ENCODE measurements at places on chromosomes 13 and 19. TPM values are rescaled to one million over a fixed set of nuclear protein-coding genes. Genes with fewer than 3 reads are reported as not detected.

Gene PSPC1
- 40.0 TPM for total RNA-seq

Gene ZNF66
- 8.0 TPM for total RNA-seq

- DNase-seq: no peak
These were observed 119.0 kb upstream of the OBI1 start for GRCh38 chr13:78777976-78778375.

Gene TNNI3
- total RNA-seq: not detected

DNA sequence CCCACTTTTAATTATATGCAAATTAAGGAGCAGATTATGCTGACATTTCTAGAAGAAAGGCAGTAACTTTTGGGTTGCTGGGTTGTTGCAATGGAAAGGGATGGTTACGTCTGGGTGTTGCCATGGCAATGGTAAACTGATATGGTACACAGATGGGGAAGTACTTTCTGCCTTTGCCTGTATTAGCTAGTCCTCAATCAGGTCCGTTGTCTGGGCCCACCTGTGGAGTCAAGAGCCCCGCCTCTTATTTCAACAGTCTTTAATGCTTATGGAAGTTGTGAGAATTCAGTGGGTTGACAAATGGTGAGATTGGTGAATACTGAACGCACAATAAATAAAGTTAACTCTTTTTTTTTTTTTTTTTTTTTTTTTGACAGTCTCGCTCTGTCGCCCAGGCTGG, 30.6 kb upstream of the DPP9 start:
- no peak for DNase-seq

Gene MUC16
- total RNA-seq: 0.03 TPM

DNA sequence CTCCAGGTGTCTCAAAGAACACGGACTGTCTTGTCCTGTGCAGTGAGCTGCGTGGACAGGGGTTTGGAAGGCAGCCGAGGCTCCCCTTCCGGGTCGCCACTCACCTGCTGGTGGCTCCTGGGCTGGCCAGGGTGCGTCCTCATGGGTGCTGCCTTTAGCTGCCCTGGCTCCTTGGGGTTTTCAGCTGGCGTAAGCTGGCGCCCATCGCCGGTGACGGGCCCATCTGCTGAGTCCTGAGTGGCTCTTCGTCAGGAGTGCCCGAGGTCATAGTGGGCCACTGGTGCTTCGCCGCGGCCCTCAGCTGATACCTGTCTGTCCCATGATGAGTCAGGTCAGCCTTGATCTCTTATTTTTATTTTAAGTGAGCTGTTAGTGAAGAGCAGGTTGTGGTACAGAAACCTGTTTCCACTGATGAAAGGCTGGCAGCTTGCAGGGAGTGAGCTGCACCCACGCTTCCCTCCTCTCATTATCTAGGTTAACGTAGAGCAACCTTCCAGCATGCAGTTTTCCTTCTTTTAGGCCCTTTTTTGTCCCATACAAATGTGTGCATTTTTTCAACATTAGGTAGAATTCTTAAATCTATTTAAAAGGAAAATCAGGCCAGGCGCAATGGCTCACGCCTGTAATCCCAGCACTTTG, 18.4 kb downstream of the EPN1 start:
- DNase-seq: no peak
